ENCODE measurements at places on chromosomes 12 and 14.

- no peaks in the 10 kb centered on the region for H3K36me3 ChIP-seq
- H3K4me3 ChIP-seq, result no peak overlapping the region
- DNase-seq, result no peak
- no peaks in the 10 kb centered on the region for H3K27me3 ChIP-seq
- H3K27ac ChIP-seq, result no peak overlapping the region
Measured at GRCh38 chr12:95014554-95014953, 11.1 kb upstream of the NDUFA12 start.

DNA sequence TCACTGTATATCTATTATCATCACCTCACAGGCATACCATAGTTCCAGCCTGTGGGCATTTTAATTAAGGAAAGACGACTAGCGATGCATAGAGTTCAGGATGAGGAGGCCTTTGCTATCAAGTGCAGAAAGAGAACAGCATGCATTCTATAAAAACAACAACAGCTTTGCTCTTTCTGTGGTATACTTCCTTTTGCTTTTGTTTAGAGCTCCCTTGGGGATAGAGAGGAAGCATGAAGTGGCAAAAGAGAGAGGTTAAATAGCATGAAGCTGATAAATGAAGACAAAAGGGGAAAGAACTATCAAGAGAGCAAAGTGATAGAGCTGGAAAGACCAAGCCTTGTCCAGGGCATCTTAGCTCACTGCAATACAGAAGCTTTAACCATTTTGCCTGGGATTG, 23.5 kb downstream of the IFNG-AS1 start:
- no peaks in the 10 kb centered on the region for H3K4me1 ChIP-seq
- H3K4me3 ChIP-seq, result no peak overlapping the region
- no peaks in the 10 kb centered on the region for H3K27me3 ChIP-seq
- no peak for DNase-seq
- no peaks in the 10 kb centered on the region for H3K36me3 ChIP-seq

DNA sequence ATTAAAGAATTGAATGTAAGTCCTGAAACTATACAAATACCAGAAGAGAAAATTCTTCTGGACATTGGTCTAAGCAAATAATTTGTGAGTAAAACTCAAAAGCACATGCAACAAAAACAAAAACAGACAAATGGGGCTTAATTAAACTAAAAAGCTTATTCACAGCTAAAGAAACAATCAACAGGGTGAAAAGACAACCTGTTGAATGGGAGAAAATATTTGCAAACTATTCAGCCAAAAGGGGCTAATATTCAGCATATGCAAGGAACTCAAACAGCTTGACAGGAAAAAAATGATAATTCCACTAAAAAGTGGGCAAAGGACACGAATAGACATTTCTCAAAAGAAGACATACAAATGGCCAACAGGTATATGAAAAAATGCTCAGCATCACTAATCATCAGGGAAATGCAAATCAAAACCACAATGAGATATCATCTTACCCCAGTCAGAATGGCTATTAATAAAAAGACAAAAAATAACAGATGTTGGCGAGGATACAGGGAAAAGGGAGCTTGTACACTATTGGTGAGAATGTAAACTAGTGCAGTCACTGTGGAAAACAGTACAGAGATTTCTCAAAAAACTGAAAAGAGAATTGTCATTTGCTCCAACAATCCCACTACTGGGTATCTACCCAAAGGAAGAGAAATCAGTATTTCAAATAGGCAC, 177.5 kb upstream of the RTL1 start:
- H3K4me3 ChIP-seq, result no peak overlapping the region
- H3K4me1 ChIP-seq, result peaks cover 10% of the 10 kb centered on the region
- no peaks in the 10 kb centered on the region for H3K27me3 ChIP-seq
- no peak for DNase-seq
- no peaks in the 10 kb centered on the region for H3K36me3 ChIP-seq
- no peak overlapping the region for H3K27ac ChIP-seq

DNA sequence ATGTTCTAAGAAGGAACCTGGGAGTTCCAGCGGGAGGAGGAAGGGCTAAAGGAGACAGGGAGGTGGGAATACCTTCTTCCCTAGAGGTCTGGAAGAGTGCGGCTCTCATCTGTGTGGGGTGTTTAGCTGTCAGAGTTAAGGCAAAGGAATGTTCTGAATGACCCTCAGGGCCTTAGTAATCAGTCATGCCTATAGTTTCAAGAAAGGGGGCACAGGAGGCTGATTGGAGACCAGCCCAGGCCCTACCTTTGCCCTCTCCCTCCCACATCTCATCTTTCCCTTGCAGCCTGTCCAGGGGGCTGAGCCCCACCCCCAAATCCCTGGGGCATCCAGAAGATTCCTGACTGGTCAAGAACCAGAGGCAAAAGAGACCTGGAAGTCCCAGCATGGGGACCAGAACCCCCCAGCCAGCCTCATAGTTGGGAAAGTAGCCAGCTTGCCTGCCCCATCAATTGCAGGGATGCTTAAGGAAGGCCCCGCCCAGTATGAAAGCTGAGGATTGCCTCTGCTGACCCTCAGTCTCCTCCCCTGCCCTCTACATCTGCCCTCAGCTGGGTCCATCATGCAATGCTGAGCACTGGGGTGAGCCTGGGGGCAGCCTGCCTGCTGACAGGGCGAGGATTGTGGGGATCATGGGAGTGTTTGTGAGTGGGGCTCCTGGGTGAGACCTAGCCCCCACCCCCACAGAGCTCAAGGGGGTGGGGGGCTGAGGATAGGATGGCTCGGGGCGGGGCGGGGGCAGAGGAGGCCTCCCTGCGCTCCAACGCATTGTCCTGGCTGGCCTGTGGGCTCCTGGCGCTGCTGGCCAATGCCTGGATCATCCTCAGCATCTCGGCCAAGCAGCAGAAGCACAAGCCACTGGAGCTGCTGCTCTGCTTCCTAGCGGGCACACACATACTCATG, 1.8 kb downstream of the GPR162 start:
- H3K27ac ChIP-seq, result no peak overlapping the region
- H3K36me3 ChIP-seq, result no peaks in the 10 kb centered on the region
- H3K27me3 ChIP-seq, result no peaks in the 10 kb centered on the region
- no peak overlapping the region for H3K4me3 ChIP-seq
- H3K4me1 ChIP-seq, result peaks cover 48% of the 10 kb centered on the region
- DNase-seq, result no peak

GRCh38 chr12:100675432-100675831, 101.9 kb downstream of the GAS2L3 start:
- H3K27ac ChIP-seq, result no peak overlapping the region
- DNase-seq, result no peak
- no peak overlapping the region for H3K4me3 ChIP-seq

GRCh38 chr12:99453836-99454538, 193.6 kb upstream of the GARIN6 start:
- H3K4me3 ChIP-seq, result no peak overlapping the region
- H3K27ac ChIP-seq, result no peak overlapping the region
- H3K4me1 ChIP-seq, result peaks cover 12% of the 10 kb centered on the region
- no peak for DNase-seq

DNA sequence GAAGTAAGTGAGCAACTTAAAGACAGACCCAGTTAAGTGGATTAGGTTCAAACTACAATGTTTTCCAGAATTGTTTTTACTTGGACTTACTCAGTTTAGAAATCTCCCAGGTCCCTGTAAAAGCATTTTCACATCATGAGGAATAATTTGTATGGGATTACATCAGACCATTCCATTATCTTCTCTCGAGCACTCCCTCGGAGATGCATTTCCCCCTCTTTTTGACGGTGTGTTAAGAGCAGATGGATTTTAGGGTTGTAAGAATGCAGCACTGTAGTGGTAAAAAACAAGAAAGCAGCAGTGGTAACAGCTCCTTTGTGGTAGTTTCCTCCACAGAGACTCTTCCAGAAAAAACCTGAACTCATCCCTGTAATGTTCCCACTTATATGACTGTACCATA, 488.4 kb downstream of the BCAT1 start:
- H3K27me3 ChIP-seq, result no peaks in the 10 kb centered on the region
- no peak overlapping the region for H3K27ac ChIP-seq
- no peak for DNase-seq
- H3K4me1 ChIP-seq, result peaks cover 13% of the 10 kb centered on the region
- no peak overlapping the region for H3K4me3 ChIP-seq

- H3K4me1 ChIP-seq, result peaks cover 12% of the 10 kb centered on the region
- no peak for DNase-seq
- peak overlapping the region; percentile 58 for H3K4me3 ChIP-seq
- H3K36me3 ChIP-seq, result no peaks in the 10 kb centered on the region
Measured at GRCh38 chr14:102516531-102517391, 7.2 kb upstream of the ANKRD9 start.

GRCh38 chr12:108551535-108551934, 9.4 kb downstream of the SART3 start:
- H3K27ac ChIP-seq, result no peak overlapping the region
- DNase-seq, result no peak
- H3K27me3 ChIP-seq, result no peaks in the 10 kb centered on the region
- H3K36me3 ChIP-seq, result peaks cover 25% of the 10 kb centered on the region
- no peak overlapping the region for H3K4me3 ChIP-seq
- peaks cover 49% of the 10 kb centered on the region for H3K4me1 ChIP-seq

DNA sequence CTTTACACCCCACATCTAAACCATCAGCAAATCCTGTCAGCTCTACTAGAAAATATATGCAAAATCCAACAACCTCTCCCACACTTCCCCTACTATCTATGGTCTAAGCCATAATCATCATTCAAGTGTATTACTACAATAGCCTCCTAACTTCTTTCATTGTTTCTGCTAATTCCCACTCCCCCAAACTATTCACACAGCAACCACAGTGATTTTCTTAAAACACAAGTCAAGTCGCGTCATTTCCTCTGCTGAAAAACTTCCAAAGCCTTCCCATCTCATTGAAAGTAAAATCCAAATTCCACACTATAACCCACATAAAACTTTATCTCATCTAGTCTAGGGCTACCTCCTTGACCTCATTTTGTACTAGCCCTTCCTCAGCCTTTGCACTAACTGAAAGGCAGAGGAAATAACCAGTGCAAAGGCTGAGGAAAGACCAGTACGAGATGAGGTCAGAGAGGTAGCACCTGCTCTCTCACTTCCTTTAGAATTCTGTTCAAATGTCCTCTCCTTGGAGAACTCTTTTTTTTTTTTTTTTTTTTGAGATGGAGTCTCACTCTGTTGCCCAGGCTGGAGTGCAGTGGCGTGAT, 65.5 kb upstream of the MDM1 start:
- no peak overlapping the region for H3K4me3 ChIP-seq
- H3K4me1 ChIP-seq, result no peaks in the 10 kb centered on the region
- DNase-seq, result no peak

- no peak overlapping the region for H3K4me3 ChIP-seq
- peak overlapping the region; percentile 50 for H3K27ac ChIP-seq
- H3K4me1 ChIP-seq, result peaks cover 17% of the 10 kb centered on the region
- peaks cover 15% of the 10 kb centered on the region for H3K36me3 ChIP-seq
- no peak for DNase-seq
- H3K27me3 ChIP-seq, result no peaks in the 10 kb centered on the region
Measured at GRCh38 chr14:69079188-69079742, 73.7 kb downstream of the DCAF5 start.

- no peak overlapping the region for H3K27ac ChIP-seq
- H3K4me3 ChIP-seq, result no peak overlapping the region
- H3K36me3 ChIP-seq, result no peaks in the 10 kb centered on the region
- no peaks in the 10 kb centered on the region for H3K27me3 ChIP-seq
- DNase-seq, result no peak
Measured at GRCh38 chr14:22218728-22219127, 370.3 kb downstream of the DAD1 start.

- no peak for DNase-seq
- no peaks in the 10 kb centered on the region for H3K27me3 ChIP-seq
- H3K36me3 ChIP-seq, result no peaks in the 10 kb centered on the region
- H3K4me1 ChIP-seq, result no peaks in the 10 kb centered on the region
Measured at GRCh38 chr14:106487600-106487999, 961.2 kb downstream of the TMEM121 start.

- no peaks in the 10 kb centered on the region for H3K4me1 ChIP-seq
- H3K36me3 ChIP-seq, result no peaks in the 10 kb centered on the region
- H3K27ac ChIP-seq, result no peak overlapping the region
- no peaks in the 10 kb centered on the region for H3K27me3 ChIP-seq
- DNase-seq, result no peak
- no peak overlapping the region for H3K4me3 ChIP-seq
Measured at GRCh38 chr14:88621100-88621499, 58.3 kb downstream of the ZC3H14 start.

DNA sequence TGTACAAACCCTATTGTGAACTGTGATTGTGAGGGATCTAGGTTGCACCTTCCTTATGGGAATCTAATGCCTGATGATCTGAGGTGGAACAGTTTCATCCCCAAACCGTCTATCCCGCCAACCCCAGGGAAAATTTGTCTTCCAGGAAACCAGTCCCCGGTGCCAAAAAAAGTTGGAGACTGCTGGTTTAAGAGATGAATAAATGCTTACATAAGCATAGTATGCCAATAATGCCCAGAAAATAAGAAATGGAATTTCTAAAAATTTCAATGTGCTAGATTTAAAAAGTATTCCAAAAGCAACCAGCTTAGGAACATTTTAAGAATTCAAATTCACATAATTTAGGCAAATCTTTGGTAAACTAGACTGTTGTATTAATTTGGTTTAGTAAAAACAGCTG, 5.4 kb upstream of the RNU6-8 start:
- no peaks in the 10 kb centered on the region for H3K36me3 ChIP-seq
- H3K4me3 ChIP-seq, result no peak overlapping the region
- no peaks in the 10 kb centered on the region for H3K4me1 ChIP-seq
- no peak for DNase-seq
- H3K27me3 ChIP-seq, result no peaks in the 10 kb centered on the region

- no peaks in the 10 kb centered on the region for H3K4me1 ChIP-seq
- no peaks in the 10 kb centered on the region for H3K36me3 ChIP-seq
- no peaks in the 10 kb centered on the region for H3K27me3 ChIP-seq
- DNase-seq, result no peak
- no peak overlapping the region for H3K27ac ChIP-seq
- no peak overlapping the region for H3K4me3 ChIP-seq
Measured at GRCh38 chr12:85759623-85760022, 76.6 kb downstream of the RASSF9 start.

DNA sequence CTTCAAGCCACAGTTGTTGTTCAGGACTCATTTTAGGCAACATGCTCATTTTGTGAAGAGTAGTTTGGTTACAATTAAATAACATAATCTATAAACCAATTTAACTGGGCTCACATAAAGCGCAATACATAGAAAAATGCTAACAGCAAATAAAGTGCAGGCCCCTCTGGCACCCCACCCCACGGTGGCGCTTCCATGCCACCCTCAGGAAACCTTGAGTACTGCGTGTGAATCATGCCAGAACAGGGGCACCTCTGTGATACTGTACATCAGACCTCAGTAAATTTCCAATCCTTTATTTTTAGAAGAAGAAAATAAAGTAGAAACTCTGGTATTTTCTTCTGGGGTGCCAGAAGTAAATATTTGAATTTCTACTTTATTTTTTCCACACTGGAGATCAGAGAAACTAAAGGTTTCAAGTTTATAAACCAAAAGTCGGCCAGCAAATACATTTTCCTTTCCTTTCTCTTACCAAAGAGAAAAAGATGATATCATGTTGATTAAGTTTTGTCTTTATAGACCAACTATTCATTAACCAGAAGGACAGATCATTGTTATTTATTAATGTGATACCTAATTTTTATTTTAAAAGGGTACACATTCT, 316.8 kb downstream of the PAWR start:
- no peaks in the 10 kb centered on the region for H3K4me1 ChIP-seq
- H3K27me3 ChIP-seq, result no peaks in the 10 kb centered on the region
- no peaks in the 10 kb centered on the region for H3K36me3 ChIP-seq
- no peak overlapping the region for H3K4me3 ChIP-seq
- no peak for DNase-seq
- no peak overlapping the region for H3K27ac ChIP-seq

GRCh38 chr14:61503167-61503801, 181.9 kb downstream of the PRKCH start:
- H3K27me3 ChIP-seq, result no peaks in the 10 kb centered on the region
- no peak overlapping the region for H3K4me3 ChIP-seq
- H3K36me3 ChIP-seq, result no peaks in the 10 kb centered on the region
- H3K27ac ChIP-seq, result peak overlapping the region; percentile 46
- peaks cover 42% of the 10 kb centered on the region for H3K4me1 ChIP-seq

Measured in vagina (tissue), 2 donors.